Large intestine (tissue), 12 donors: ENCODE measurements at places on chromosomes 5 and 9. TPM values are rescaled to one million over a fixed set of nuclear protein-coding genes. Genes with fewer than 3 reads are reported as not detected.
A peak's percentile ranks its signal among the peaks of the same experiment; 100 is the strongest.

The TNFSF15 gene
- 10.2 TPM for polyA plus RNA-seq

The MRPS30 gene
- polyA plus RNA-seq, result 46.2 TPM

The ECSCR gene
- 21.6 TPM for polyA plus RNA-seq

The NTRK2 gene
- polyA plus RNA-seq, result 1.2 TPM

The PCDHGB6 gene
- 2.9 TPM for polyA plus RNA-seq

DNA sequence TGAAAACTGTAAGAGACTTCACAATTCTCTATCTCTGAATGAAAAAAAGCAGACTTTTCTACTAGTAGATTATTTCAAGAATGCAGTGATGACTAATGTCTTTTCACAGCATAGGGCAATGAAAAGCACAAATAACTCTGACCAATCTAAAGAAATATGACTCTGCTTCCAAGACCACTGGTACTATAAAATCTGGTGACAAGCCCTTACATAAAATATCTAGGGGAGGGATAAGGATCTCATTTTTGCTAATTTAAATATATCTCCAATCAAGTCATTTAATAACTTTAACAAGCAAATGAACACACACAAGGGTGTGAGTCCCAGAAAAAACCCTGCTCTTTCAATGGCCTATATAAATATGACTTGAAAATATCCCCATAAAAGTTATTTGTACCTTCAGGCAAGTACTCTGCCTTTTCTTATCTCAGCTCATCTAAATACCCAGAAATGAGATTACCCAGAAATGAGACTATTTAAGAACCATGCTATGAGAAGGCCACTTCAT is 105.2 kb downstream of the GNAQ start:
- H3K27me3 ChIP-seq, result no peaks in the 10 kb centered on the region
- H3K27ac ChIP-seq, result no peak overlapping the region
- H3K36me3 ChIP-seq, result no peaks in the 10 kb centered on the region
- H3K4me1 ChIP-seq, result no peaks in the 10 kb centered on the region

DNA sequence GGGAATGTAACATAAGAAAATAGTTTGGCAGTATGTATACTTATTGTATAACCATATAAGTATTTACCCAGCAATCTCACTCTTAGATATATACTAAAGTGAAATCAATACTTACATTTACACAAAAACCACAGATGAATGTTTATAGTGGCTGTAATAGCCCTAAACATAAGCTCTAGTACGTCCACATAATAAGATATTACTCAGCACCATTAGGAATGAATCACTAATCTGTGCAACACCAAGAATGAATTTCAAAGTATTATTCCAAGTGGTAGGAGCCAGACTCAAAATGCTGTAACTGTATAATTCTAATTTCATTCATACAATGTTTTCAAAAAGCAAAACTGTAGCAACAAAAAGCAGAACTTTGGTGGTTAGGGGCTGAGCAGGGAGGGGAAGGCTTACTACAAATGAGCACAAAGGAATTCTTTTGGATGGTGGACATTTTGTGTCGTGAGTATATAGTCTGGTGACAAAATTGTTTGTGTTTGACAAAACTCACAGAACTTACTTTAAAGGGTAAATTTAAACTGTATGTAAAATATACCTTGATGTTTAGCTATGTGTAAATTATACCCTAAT is 11.9 kb upstream of the C5orf46 start:
- H3K27ac ChIP-seq, result no peak overlapping the region
- no peak overlapping the region for H3K4me3 ChIP-seq
- no peaks in the 10 kb centered on the region for H3K27me3 ChIP-seq

- no peak overlapping the region for H3K4me3 ChIP-seq
- no peaks in the 10 kb centered on the region for H3K36me3 ChIP-seq
- no peak overlapping the region for H3K27ac ChIP-seq
- no peaks in the 10 kb centered on the region for H3K4me1 ChIP-seq
- DNase-seq, result no peak
These were observed 126.1 kb upstream of the WWC1 start for GRCh38 chr5:168165221-168165914.

- no peaks in the 10 kb centered on the region for H3K27me3 ChIP-seq
- DNase-seq, result no peak
- H3K27ac ChIP-seq, result no peak overlapping the region
- no peaks in the 10 kb centered on the region for H3K36me3 ChIP-seq
- peaks cover 3% of the 10 kb centered on the region for H3K4me1 ChIP-seq
These were observed 23.2 kb upstream of the PRRC2B start for GRCh38 chr9:131370638-131371037.

GRCh38 chr5:30605693-30606268 is 587.7 kb upstream of the CDH6 start:
- H3K4me1 ChIP-seq, result no peaks in the 10 kb centered on the region
- no peak overlapping the region for H3K27ac ChIP-seq
- no peaks in the 10 kb centered on the region for H3K27me3 ChIP-seq
- peak; percentile 21 for DNase-seq

DNA sequence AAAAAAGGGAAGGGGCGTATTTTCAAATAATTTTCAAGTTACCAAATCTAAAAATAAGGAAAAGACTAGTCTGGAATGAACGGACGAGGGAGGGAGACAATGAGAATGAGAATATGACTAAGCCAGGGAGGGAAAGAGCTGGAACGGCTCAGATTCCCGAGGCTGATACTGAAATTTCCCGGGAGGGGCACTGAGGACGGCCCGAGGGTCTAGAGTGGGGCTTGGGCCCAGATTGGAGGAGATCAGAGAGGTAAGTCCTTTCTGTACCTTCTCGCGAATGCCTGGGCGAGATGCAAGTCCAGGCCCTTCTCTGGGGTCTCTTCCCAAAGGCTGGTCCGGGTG is 3.4 kb upstream of the CCIN start:
- no peak overlapping the region for H3K27ac ChIP-seq
- no peak overlapping the region for H3K4me3 ChIP-seq
- no peaks in the 10 kb centered on the region for H3K36me3 ChIP-seq
- DNase-seq, result no peak

DNA sequence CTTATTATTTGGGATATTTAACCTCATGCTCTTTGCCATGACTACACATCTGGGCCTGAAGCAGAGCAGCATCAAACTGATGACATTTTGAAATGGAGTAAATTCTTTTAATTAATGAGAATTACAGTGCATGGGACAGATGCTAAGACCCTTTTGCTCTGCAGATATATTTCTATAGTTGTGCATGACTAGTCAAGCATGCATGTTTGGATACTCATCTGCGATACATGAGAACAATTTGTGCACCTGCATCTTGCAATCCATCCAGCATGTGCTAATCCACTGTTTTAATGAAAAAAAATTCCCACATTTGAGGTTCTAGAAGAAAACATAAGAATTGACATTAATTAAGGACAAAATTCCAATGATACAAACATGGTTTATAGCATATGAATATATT is 1047.6 kb upstream of the ACO1 start:
- no peak overlapping the region for H3K27ac ChIP-seq
- no peak overlapping the region for H3K4me3 ChIP-seq
- H3K36me3 ChIP-seq, result no peaks in the 10 kb centered on the region
- no peaks in the 10 kb centered on the region for H3K27me3 ChIP-seq
